ENCODE measurements at places on chromosomes 12 and 14. TPM values are rescaled to one million over a fixed set of nuclear protein-coding genes. Genes with fewer than 3 reads are reported as not detected.

DNA sequence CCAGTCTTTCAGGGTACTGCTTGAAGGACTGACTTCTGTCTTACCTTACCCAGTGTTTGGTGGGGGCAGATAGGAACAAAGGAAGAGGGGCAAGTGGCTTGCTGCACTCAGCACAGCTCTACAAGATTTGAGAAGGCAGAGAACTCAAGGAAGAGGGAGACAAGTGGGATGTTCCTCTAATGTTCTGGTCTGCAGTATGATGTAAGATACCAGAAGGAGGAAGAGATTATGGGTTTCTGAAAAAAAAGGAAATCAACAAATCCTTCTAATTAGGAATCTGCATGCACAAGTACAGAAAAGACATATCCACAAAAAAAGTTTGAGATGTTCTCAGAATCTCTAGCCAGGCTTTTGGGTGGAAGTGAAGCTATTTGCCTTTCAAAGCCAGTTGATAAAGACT, 37.1 kb downstream of the USP15 start:
- no peak for DNase-seq

GRCh38 chr12:132244724-132245295, 84.6 kb downstream of the GALNT9 start:
- no peak for DNase-seq

DNA sequence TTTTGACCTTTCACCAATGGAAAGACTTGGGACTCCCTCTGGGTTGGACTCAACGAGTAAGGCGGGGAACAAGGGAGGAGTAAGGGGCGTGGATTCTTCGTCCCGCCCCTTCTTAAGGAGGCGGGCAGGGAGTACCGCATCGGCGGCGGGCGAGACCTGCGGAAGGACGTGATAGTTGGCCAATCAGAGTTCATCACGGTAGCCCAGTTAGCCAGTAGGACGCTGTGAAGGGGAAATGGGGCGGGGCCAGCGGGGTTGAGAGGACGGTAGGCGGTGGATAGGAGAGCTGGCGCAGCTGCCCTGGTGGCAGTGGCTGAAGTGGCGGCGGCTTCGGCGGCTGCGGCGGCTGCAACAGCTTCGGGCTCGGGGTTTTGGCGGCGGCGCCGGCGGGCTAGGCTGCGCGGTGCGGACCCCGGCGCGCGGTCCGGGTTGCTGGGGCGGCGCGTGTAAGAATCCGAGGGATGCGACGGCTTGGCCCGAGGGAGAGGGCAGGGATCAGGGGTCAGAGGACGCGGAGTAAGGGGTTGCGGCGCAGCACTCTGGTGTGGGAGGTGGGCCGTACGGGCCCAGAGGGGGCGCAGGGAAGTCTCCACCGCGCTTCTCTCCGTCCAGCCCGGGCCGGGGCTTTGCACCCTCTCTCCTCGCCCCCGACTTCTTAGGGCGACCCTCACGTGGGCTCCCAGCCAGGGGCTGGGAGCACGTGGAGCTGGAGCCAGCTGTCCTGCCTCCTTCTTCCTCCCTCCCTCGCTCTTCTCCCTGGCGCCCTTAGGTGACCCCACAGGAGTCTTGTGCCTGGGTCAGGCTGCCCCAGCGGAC, at the start of gene TPCN1:
Gene TPCN1 (plus strand): TSS at position 284 of the 816 bp plus-strand sequence. CDS start 5,389 bp downstream, outside the sequence.
- DNase-seq: peak; percentile 100

DNA sequence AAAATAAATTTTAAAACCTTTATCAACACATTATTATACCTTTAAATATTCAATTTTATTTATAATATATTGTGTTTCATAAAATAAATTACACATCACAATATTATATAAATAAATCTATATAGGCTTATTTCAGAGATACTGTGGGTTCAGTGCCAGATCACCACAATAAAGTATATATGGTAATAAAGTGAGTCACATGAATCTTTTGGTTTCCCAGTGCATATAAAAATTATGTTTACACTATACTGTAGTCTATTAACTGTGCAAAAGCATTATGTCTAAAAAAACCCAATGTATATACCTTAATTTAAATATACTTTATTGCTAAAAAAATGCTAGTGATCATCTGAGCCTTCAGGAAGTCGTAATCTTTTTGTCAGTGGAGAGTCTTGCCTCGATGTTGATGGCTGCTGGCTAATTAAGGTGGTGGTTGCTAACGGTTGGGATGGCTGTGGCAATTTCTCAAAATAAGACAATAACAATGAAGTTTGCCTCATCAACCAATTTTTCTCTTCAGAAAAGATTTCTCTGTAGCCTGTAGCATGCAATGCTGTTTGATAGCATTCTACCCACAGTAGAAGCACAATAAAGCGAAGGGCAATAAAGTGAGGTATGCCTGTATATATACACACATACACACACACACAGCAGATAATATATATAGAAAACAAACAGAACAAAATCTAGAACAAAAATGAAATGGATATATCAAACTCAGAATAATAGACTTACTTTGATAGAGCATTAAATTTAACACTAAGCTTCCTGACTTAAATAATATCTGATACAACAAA, 32.4 kb downstream of the CCDC59 start:
- DNase-seq: no peak

DNA sequence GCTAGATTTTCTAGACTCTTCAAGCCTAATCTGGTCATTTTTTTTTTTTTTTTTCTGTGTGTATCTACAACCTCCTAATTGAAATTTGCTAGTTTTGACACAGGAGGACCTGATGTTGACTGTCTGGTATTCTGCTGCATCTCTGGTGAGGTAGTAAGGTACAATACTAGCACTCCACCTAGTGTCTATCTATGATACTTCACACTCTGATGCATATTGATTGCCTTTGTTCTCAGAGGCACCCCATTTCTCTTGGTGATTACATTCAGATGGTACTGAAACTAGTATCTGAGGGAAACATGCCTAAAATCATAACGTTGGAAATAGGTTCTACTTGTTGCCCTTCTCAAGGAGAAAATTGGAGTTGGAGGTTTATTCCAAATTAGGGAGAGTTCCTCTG, 930.5 kb upstream of the NOVA1 start:
- DNase-seq: no peak

DNA sequence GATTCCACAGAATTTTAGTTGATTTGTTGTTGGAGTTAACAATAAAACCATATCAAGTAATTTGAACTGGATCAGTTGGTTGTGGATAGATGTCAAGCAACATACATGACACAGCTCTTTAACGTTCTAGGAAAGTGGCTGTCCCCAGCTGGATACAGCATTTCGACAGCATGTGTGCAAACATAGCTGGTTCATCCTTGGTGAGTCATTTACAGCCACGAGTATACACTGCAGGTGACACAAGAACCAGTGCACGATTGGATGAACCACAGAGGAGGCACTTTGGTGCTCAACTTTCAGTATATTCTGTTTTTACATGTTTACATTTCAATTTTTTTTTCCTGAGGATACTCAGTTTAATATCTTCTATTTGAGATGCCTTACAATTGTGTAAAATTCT, 242.4 kb downstream of the TMEM117 start:
- DNase-seq: no peak

Gene SERPINA12
- not detected for total RNA-seq

Gene SLC35F4
- not detected for total RNA-seq

Gene CCDC59
- total RNA-seq: 19.4 TPM

Gene SERPINA5
- total RNA-seq: 655 TPM

Gene GLIPR1L1
- not detected for total RNA-seq

Gene PTCSC3
- total RNA-seq: not detected
